Mesenteric fat pad (tissue), 1 donor: ENCODE measurements at places on chromosomes 11 and 22. TPM values are rescaled to one million over a fixed set of nuclear protein-coding genes. Genes with fewer than 3 reads are reported as not detected.

DNA sequence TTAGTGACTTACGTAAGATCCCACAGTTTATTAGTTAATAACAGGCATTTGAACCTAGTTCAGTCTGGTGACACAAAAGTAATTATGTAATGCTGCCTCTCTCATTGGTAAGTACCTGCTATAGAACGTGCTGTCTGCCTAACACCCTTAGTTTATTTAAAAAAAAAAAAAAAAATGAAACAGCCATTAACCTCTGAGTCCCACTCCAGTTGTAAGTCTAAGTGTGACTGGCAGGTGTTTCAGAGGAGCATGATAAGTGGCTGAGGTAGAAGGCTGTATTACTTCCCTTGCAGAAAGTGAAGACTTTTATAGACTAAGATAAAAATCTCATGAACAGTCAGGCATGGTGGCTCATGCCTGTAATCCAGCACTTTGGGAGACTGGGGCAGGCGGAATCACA is 140.5 kb downstream of the TRIM44 start:
- no peak for DNase-seq

The OR8G5 gene
- not detected for total RNA-seq

The TRIM77 gene
- total RNA-seq: not detected

The LGALS1 gene
- total RNA-seq: 1,964 TPM

- no peak for DNase-seq
These were observed 10.7 kb upstream of the MRGPRX2 start for GRCh38 chr11:19071255-19071654.

DNA sequence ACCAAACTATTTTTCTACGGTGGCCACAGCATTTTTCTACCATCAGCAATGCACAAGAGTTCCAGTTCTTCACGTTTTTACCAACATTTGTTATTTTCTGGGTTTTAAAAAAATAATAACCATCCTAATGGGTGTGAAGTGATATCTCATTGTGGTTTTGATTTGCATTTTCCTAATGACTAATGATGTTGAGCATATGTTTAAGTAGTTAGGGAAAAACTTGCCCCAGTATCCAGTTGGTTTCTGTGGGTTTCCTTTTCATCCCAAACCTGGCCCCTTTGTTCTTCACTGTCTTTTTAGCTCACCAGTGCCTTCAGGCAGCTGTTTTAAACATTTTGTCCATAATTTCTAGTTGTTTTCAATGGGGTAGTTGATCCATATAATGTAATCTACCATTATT is 14.7 kb upstream of the PTS start:
- DNase-seq: no peak

The C11orf65 gene
- 0.32 TPM for total RNA-seq

GRCh38 chr11:107018219-107018901 is at the start of gene GUCY1A2:
Gene GUCY1A2 (minus strand): TSS chr11:107018476. CDS start chr11:107018055, 421 bp downstream.
- DNase-seq: no peak

- DNase-seq: no peak
These were observed 11.5 kb downstream of the CLMP start for GRCh38 chr11:123183391-123184099.
